ENCODE measurements at places on chromosomes 2 and 18. TPM values are rescaled to one million over a fixed set of nuclear protein-coding genes. Genes with fewer than 3 reads are reported as not detected.

DNA sequence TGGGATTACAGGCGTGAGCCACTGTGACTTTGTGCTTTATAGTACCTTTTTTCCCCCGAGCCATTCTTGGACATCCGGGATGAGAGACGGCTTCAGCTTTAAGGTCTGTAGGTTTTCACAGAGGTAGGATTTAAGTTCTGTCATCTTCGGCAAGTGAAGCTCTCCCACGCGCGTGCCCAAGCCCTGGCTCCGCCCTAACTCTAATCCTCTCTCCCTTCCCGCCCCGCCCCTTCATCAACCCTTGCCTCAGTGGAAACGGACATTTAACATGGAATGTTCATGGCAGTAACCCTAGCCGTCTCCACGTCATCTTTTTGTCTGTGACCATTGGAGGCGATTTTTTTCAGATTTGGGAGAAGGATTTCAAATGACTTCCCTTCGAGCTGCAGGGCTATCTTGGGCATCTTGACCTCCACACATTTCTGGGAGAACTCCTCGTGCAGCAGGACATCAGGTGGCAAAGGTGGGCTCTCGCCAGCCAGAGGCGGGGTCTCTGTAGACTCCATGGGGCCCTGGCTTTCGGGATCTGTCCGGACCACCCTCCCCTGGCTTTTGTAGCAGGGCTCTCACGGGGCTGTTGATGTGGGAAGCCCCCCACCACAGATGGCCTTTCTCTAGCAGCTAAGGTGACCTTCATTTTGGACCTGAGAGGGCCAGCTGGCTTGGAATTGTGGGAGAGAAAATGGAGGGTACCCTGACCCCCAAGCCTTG lies 6.8 kb downstream of the COLEC11 start:
- no peaks in the 10 kb centered on the region for H3K36me3 ChIP-seq
- no peaks in the 10 kb centered on the region for H3K27me3 ChIP-seq
- H3K4me1 ChIP-seq, result no peaks in the 10 kb centered on the region
- no peak overlapping the region for H3K27ac ChIP-seq
- H3K4me3 ChIP-seq, result no peak overlapping the region

DNA sequence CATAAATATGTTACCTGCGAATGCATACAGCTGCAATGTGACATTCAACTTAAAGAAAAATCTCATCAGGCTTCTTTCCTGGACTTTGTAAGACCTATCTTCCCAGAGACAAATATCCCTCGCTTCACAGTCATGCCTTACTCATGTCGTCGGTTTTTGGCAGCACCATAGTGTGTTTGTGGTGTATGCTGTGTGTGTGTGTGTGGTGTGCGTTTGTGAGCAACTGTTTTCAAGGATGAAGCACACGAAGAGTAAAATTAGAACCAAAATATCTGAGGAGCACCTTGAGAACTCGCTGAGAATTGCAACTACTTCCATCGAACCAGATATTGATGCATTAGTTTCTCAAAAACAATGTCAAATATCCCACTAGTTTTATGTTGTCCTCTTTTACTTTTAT lies 56.9 kb downstream of the ASB1 start:
- DNase-seq, result no peak
- no peak overlapping the region for H3K4me3 ChIP-seq
- no peak overlapping the region for H3K27ac ChIP-seq
- H3K4me1 ChIP-seq, result no peaks in the 10 kb centered on the region

- no peaks in the 10 kb centered on the region for H3K4me1 ChIP-seq
- no peaks in the 10 kb centered on the region for H3K36me3 ChIP-seq
- H3K4me3 ChIP-seq, result no peak overlapping the region
- no peak overlapping the region for H3K27ac ChIP-seq
- no peak for DNase-seq
These were observed 165.8 kb upstream of the EPB41L3 start for GRCh38 chr18:5709476-5710095.

ANKZF1 gene
- total RNA-seq, result 19.2 TPM

DNA sequence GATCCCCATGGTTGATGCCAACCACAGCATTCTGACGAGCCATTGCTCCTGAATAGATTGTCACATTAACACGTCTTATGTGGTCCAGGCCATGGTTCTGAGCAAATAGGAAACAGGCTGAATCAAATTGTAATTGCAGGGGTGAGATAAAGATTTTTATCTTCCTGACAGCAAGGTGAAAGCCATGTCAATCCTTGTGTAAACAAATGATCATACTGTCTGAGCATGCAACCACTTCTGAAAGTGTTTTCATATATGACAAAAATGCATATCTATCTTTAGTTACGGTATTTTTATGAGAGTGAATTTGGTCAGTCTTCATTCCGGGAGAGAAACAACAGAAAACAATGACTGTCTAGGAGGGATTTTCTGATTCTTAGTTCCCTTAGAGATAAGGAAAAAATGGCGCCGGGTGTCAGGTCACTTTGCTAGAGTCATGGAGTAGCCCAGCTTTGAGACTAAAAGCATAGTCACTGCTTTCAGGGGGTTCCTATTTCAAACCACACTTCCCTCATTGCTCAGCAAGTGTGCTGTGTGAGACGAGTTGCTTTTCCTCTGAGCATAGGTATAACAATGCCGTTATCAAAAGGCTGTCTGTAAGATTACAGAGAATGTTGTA lies 958.9 kb downstream of the DCDC2C start:
- H3K27ac ChIP-seq, result peak overlapping the region; percentile 91
- peak overlapping the region; percentile 16 for H3K4me3 ChIP-seq
- peaks cover 23% of the 10 kb centered on the region for H3K4me1 ChIP-seq
- no peaks in the 10 kb centered on the region for H3K36me3 ChIP-seq

LHCGR gene
- not detected for total RNA-seq

Measured in SJCRH30 (cell line).